GM20000 (cell line): ENCODE measurements at places on chromosomes 16 and 17.

DNA sequence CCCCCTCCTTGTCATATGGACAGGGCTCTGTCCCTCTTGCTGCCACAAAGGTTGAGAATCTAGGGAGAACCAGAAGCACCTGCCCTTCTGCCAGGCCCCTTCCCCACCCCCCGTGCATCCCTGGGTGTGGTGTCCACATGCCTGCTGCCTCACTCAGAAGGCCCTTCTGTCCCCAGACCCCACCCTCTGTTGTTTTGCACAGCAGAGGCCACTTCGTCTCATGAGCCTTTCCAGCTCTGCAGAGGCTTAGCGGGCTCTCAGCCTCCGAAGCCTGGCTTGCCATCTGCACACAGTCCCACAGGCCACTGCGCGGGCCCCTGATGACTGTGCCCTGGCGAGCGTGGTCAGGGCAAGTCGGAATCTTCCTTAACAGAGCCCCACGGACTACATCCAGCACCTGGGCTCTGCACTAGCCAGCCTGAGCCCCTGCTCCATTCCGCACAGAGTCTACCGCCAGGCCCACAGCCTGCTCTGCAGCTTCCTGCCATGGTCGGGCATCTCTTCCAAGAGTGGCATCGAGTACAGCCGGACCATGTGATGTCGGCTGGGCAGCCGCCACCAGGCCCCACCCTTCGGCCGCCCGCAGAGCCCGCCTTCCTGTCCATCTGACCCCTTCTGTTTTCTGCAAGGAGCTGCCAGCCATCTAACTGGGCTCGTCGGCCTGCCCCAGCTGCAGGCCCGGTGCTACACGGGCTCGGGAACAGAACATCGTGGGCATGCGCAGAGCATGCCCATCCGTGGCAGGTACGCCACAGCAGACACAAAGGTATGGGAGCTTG lies 10.8 kb downstream of the C16orf90 start:
- DNase-seq, result no peak

DNA sequence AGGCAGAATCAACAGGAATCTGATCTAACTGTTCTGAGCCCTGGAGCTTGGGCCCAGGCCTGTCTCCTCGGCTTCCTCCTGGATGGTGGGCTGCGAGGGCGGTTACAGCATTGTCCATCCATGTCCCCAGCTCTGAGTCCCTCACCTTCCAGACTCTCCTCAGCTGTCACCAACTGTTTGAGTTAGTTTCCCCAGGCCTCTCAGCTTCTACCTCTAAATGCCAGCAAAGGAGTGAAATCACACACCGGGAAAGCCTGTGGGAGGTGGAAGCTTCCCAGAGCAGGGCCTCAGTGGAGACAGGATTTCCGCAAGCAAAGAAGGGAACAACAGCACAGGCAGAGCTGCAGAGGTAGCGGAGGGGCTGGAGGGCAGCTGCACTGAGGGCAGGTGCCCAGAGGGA lies 9.4 kb upstream of the PRPSAP2 start:
- DNase-seq, result no peak

- DNase-seq, result peak; percentile 78
Measured at GRCh38 chr17:4566785-4567184, 6.4 kb upstream of the GGT6 start.

- no peak for DNase-seq
Measured at GRCh38 chr17:4513113-4514032, 14.7 kb downstream of the SPNS2 start.

DNA sequence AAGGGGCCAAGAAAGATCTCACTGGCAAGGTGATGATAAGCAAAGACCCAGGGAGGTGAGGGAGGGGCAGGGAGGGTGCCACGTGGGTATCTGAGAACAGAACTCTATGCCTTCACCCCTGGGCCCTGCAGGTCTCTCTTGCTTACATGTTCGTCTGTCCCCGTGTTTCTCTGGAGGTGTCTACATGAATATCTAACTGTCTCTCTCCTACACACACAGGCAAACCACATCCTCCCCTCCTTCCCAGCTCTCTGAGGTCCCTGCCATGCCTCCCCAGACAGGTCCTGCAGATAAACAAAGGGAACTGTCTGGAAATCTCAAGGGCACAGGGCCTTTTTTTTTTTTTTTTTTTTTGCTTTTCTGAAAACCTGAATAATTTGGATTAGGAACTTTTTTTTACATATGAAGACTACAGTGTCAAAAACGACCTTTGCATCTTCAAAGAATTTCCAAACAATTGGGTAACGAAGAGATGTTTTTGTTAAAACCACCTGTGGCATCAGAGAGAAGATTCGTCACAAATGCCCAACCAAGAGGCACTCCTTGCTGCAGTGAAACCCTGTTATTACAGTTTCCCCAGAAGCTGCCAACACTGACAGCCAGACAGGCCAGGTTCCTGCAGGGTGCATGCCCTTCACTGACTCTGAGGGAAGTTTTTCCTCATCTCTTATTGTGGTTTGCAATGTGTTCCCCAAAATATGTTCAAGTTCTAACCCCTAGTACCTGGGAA lies 17.8 kb downstream of the PLLP start:
- DNase-seq, result no peak

- DNase-seq, result peak; percentile 86
Measured at GRCh38 chr16:73047536-73048291, at the start of gene ZFHX3. Gene ZFHX3, minus strand, starts transcription at chr16:73048128. Its CDS starts 87,983 bp downstream, at chr16:72960145.

- DNase-seq, result no peak
Measured at GRCh38 chr17:35103271-35103670, 16.4 kb downstream of the RAD51D start.

GRCh38 chr17:19005137-19005773 lies 691 bp upstream of the FAM83G start:
- DNase-seq, result no peak

DNA sequence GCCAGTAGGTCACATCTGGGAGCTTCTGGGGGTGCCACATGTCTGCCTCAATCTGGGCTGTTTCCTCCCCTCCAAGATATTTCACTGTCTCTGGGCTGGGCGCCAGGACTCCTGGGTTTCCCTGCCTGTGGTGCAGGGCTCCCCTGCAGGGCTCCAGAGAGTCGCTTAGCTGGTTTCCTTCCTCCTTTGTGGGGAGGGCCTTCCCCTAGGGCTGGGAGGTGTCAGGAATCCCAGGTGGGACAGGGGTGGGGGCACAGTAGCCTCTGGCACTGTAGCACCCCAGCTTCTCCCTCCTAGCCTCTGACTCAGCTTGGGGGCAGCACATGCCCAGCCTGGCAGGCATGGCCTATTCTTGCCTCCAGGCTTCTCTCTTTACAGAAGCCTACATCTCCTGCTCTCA lies 2.6 kb downstream of the RARA start:
- DNase-seq, result no peak

DNA sequence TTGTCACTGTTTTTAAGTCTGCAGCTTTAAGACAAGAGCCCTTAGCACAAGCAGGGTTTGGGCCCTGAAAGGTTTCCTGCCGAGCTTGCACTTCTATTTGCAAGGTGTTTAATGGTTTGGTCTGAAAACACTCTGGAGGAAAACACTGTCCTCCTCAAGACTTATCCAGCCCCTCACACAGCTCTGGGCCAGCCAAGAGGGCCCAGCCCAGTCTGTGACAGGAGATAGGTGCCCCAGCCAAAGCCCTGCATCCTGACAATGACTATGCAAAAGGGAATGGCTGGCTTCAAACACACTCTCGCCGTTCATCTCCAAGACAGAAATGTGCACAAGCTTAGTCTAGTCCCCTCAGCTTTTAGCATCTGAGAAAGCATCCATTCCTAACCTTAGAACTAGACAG lies 26.9 kb downstream of the MPG start:
- DNase-seq, result no peak

GRCh38 chr16:75415169-75415905 lies 18.0 kb downstream of the CFDP1 start:
- no peak for DNase-seq

- DNase-seq, result peak; percentile 76
Measured at GRCh38 chr17:48597778-48598631, 4.4 kb upstream of the HOXB5 start.

- DNase-seq, result no peak
Measured at GRCh38 chr17:71976011-71976649, 144.7 kb upstream of the SOX9 start.

- peak; percentile 62 for DNase-seq
Measured at GRCh38 chr17:78709119-78709681, 72.9 kb downstream of the CYTH1 start.

- DNase-seq, result no peak
Measured at GRCh38 chr16:73214825-73215677, 167.1 kb upstream of the ZFHX3 start.

- DNase-seq, result no peak
Measured at GRCh38 chr17:43477832-43478634, 5.7 kb upstream of the DHX8 start.

- peak; percentile 47 for DNase-seq
Measured at GRCh38 chr16:66476328-66477027, 49.4 kb downstream of the BEAN1 start.

DNA sequence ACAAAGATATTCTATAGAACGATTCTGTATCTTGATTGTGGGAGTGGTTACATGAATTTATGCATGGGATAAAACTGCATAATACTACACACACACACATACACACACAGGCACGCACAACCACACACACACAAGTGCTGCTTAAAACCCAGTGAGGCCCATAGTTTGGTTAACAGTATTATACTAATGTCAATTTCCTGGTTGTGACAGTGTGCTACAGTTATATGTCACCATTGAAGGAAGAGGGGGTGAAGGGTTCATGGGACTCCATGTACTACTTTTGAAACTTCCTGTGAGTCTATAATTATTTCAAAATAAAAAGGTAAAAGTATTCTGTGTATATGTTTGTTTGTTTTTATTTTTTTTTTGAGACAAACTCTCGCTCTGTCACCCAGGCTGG lies 8.1 kb downstream of the ZC3H7A start:
- DNase-seq, result no peak

DNA sequence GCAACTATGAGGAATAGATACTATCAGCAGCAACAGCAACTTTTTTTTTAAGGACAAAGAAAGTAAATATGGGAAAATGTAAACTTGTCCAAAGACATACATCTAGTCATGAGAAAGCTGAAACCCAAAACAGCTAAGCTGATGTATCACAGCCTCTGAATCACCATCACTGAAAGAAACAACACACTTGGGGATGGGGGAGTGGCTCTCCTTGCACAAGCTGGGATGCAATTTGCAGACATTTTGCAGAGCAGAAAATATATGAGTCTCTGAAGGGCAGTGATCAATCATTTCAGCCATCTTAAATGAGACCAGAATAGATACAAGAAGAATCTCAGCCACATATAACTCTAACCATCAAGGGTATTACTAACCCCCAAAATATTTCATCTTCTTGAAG lies 79.1 kb downstream of the GRIN2A start:
- DNase-seq, result no peak

- DNase-seq, result no peak
Measured at GRCh38 chr16:87637357-87637756, 35.0 kb downstream of the JPH3 start.

- no peak for DNase-seq
Measured at GRCh38 chr17:3575511-3575910, 17.9 kb upstream of the TRPV3 start.

GRCh38 chr16:58094791-58095574 lies 34.2 kb downstream of the CFAP20 start:
- no peak for DNase-seq

GRCh38 chr16:67404740-67405226 lies 11.5 kb upstream of the TPPP3 start:
- no peak for DNase-seq

DNA sequence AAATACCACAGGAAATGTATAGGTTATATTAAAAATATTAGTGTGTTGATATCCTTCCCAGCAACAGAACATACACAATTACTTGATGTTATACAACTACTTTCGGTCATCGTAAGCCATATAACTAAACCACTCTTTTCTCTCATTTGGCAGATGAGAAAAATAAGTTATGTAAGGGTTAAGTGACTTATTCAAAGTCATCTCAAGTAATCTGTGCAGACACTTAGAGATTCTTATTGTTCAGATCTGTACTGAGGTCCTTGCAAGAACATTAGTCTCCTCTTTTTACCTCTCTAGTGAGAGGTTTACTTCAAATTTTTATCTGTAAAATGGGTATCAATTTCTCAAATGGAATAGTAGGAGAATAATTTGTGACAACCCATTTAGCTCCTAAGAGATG lies 15.0 kb downstream of the NACA2 start:
- DNase-seq, result no peak

DNA sequence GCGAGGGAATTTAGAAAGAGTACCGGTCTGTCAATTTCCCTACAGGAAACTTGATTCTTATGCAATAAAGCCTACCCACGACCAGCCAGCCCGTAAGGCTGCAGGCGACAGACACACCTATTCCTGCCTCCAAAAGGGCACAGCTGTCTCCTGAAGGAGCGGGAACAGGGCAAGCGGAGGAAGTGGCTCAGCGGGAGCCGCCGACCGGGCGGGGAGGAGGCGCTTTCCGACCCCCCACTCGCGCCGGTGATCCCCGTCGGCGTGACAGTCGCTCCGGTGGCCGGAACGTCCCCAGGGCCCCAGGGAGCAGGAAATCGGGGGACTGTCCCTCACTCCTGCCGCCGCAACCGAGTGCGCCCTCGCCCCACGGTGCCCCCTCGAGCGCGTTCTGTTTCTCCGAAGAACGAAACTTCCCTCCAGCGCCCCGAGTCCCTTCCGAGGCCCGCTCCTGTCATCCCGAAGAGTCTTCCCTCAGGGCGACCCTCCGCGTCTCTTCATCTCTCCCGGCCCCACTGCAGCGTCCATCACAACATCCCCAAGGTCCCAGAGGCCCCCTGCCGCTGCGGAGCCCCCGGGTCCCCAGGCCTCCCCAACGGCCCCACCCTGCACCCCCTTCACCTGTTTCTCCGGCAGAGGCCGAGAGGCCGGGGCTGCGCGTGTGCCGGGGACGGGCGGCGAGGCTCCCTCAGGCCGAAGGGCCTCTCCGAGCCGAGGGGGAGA lies 421 bp downstream of the STAT3 start:
- DNase-seq, result peak; percentile 24

DNA sequence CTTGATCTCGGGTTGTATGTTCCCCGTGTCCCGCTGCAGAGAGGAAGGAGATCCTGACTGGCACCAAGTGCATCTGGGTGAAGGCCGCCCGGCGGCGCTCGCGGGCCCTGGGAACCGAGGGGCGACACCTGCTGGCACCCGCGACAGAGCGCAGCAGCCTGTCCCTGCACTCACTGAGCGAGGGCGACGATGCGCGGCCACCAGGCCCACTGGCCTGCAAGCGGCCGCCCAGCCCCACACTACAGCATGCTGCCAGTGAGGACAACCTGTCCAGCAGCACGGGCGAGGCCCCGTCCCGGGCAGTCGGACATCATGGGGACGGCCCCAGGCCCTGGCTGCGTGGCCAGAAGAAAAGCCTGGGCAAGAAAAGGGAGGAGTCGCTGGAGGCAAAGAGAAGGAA lies 7.5 kb downstream of the BTBD17 start:
- peak; percentile 89 for DNase-seq

DNA sequence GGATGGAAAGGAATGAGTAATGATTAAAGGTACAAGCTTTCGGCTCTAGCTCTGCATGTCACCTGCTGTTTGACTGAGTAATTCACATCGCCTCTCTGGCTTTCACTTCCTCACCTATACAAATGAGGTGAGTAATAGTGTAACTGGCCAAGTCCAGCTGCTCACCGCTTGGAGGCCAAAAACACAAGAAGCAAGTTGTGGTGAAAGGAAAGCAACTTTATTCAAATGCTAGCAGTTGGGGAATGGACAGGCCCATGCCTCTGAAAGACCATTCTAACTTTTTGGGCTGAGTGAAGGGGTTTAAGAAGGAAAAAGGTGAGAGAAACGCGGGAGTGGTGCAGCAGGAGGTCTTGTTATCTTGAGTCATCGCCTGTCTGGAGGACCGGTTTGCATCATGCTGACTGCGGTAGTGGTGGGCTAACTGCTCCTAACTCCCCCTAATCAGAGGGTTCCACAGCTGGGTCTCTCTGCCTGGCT lies 45.7 kb upstream of the CSNK2A2 start:
- DNase-seq, result peak; percentile 76
